Cortex of kidney (tissue), 1 donor: ENCODE measurements at places on chromosomes 2 and 18.

DNA sequence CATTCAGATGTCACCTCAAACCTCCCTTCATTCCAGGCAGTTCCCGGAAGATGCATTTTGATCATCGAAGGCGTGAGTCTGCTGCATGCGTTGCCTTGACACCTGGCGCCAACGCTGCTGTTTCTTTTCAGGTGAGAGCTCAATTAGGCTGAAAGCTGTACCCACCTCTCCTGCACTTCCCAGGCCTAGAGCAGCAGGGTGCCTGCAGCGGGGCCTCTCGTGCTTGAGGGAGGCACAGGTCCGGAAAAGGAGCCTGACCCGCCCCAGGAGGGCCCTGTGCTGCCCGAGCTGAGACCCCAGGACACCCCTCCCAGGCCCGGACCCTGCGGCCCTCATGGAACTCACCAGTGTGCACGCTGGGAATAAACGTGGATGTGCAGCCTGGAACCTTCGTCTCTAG lies 31.4 kb upstream of the KCNG2 start:
- DNase-seq: no peak

DNA sequence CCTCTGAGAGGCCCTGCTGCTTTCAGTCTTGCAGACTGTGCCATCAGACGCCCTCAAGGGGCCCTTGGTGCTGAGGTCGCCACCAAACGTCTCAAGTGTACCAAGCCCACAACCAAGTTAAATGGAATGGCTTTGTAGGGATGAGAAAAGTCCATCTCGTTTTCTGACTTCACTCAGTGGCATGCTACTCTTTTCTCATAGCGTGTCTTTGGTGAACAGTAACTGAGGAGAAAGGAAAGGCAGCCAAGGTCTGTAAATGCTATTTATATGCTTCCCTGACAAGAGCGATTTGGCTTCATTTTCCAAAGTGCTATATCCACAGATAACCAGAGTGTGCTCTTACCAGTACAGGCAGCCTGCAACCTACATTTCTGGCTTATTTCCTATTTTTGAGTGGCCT lies 123.0 kb downstream of the MTX2 start:
- no peak for DNase-seq

- no peak for DNase-seq
Observed at GRCh38 chr18:47118981-47119380, 31.3 kb downstream of the HDHD2 start.

- DNase-seq: no peak
Observed at GRCh38 chr2:43495727-43496126, 100.1 kb downstream of the THADA start.

GRCh38 chr18:79422783-79423165 lies 27.0 kb downstream of the NFATC1 start:
- no peak for DNase-seq

DNA sequence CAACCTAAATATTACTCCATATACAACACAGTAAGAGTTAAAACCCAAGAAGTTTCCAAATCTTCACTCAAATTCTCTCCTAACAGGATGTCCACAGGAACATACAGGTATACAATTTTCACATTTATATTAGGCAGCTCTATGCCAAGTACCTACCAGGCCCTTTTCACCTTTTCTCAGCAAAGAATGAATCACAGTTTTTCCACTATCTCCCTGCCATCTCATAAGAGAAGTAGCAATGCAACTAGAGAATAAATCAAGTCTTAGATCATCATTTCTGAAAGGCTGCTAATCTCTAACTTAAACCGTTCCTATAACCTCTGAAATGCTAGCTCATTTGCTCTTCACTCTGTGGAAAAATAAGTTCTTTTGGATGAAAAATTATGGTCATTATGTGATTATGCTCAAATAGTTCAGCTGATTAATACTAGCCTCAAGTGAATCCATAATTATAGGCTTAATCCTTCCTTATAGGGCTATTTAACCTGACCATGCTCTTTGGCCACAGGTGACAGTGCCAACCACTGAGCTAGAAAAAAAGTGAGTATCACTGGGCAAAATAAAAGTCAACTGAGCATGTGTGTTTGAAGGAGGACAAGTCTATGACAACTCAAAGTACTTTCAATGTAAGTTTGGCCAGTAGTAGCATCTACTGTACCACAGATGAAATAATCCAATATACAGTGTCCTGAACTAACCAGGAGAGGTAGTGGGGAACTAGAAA lies 79.7 kb downstream of the COBLL1 start:
- DNase-seq: no peak

- no peak for DNase-seq
Observed at GRCh38 chr2:23478087-23478932, 93.3 kb downstream of the KLHL29 start.

- no peak for DNase-seq
Observed at GRCh38 chr2:177328056-177328455, 63.5 kb upstream of the NFE2L2 start.

- no peak for DNase-seq
Observed at GRCh38 chr2:19287324-19287723, 71.1 kb downstream of the OSR1 start.

DNA sequence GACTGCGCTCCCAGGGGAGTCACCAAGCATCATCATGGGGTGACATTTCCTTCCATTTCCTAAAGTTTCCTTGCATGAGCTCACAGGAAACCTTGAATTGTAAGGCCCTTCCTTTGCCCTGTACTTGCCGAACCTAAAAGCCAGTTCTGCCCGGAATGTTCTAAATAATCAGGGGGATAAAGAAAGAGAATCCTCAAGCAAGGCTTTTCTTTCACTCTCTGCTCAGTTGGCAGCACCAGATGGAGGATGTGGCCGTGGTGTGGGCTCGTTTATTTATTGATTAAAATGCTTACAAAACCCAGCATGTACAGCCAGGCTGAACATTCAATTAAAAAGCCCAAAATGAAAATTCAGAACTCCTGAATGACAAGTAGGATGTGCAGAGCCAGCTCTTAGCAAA lies 170.5 kb downstream of the SH3RF3 start:
- no peak for DNase-seq
